Hematopoietic multipotent progenitor cell treated with erythropoietin and hydrocortisone succinate and interleukin-3 and kit ligand, for 4 days (in vitro differentiated cells): ENCODE measurements at places on chromosomes 4 and X.
A peak's percentile ranks its signal among the peaks of the same experiment; 100 is the strongest.

DNA sequence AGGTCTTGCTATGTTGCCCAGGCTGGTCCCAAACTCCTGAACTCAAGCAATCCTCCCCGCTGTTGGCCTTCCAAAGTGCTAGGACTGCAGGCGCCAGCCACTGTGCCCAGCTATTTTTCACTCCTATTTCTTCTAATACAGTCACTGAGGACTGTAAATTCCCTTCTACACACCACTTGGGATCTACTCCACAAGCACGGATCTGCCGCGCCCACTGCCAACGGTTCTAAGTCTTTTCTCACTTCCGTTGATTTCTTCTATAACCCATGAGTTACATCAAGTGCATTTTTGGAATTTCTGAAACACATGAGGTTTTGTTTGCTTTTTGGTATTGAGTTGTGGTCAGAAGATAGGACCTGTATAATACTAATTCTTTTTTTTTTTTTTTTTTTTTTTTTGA, 48.6 kb downstream of the FAM53A start:
- no peak for DNase-seq

DNA sequence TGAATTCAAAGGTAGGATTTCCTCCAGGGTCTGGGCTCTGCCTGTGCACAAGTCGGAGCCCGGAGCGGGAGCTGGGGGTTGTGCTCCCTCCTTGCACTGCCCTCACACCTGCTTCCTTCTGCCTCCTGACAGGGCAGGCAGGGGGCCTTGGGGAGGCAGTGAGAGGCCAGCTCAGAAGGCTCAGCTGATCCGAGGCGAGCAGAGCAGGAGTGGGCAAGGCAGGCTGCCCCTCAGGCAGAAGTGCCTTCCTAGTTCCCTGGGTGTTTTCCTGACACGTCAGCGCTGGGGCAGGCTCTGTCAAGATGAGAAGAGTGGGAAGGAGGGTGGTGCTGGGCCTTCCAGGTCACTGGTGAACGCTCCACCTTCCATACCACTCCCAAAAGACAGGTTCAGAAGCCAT, 5.5 kb upstream of the IRAK1 start:
- no peak for DNase-seq

DNA sequence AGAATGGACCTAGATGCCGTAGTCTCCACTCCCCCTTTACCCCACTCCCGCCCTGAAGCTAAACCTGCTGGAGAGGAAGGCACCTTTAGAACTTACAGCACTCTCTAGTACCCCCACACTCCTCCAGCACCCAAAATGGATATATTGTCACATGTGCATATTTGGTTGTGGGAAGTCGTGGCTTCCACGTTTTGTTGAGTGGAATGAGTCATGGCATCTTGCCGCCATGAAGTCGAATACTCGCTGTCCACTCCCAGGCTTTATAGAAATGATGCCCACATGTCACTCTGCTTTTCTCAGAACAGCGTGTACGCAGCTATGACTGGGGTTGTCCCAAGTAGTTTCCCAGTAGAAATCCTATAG, 545 bp downstream of the ABCE1 start:
- peak; percentile 76 for DNase-seq

DNA sequence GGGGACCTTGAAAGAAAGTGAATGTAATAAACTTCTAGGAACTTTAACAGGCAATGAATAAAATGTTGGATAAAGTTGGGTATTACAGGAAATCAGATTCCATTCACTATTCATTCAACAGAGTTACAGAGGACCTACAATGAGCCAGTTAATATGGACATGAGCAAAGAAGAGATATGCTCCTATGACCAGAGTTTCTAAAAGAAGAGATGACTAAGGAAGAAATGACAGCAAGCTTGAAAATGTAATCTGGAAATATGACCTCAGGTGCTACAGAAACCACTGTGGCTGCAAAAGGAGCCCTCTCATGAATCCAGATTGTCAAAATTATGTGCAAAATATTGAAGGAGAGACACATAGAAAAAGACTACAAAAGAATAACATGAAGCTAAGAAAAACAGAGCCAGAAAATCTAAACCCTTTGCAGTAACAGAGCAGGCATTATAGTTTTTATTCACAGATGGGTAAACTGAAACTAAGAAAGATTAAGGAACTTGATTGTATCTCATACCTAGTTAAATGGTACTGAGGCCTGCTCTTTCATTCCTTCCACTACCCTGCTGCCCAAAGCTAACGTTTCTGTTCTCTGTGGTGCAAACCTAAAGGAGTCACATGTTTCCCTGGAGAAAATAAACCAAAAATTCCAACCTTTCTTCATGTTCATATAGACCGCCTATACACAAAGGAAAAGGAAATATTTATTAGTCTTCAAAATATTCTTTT, 378.3 kb downstream of the GBA3 start:
- no peak for DNase-seq

DNA sequence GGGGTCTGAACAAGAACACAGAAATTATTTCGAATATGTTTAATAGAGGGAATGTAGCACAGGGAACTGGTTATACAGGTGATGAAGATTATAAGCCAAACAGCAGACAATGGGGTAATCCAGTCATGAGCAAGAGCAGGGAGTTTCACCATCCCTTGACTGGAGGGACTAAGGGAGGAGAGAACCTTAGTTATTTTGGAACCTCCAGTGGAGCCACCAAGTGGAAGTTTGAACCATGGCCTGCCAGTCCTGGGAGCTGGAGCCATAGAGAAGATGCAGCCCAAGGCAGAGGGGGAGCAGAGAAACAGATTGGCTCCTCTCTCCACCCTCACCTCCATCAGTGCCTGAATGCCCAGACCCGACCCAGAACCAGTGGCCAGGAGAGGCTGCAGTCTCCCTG, 264.6 kb upstream of the RASGEF1B start:
- DNase-seq: no peak

DNA sequence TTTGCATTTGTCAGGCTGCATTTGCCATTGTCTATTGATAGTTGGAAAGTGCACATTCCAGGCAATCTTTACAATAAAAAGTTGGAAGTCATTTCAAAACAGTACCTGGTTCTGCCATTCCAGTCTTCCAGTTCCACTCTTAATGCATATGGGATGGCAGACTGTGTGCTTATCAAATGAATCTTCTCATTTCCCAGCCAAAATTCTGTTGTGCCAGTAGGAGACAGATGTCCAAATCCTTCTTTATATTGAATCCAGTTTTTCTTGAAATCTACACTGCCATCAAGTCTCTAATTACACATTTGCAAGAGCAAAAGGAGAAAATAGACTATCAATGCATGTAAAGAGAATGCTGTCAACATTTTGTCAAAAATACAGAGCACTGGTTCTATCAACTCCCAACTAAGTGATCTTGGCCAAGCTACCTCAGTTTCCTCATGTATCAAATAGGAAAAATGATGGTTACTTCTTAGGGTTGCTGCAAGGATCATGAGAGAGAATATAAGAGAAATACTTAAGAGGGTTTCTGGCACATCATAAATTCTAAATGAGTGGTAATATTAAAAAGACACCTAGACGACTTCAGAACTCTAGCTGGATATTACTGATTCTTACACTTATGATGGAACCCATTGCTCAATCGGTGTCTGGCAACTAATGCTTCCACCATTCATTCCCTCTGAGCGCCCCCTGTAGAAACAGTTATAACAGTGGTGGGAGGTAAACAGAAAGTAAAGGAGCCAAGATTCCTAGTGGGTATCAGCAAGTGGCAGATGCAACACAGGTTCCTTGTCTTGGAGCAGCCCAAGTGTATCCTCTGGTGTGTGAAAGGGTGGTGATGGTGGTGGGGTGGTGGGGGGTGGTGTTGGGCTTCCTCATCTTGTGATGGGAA, 3.8 kb downstream of the FGG start:
- DNase-seq: no peak

DNA sequence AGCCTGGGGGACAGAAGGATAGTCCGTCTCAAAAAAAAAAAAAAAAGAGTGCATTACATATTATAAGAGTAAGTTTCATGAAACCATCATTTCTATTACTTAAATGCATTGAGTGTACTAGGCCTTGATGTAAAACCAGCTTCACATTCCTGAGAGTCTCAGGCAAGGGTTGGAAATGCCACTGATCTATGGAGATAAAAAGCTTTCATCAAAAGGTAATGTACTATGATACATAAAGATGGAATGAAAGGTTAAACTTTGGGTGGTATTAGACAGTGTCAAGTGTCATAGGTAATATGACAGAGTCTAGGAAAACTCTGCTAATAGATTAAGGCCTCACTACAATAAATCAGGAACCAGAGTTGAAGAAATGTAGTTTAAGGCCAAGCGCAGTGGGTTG, 7.4 kb downstream of the CFAP97 start:
- DNase-seq: no peak

DNA sequence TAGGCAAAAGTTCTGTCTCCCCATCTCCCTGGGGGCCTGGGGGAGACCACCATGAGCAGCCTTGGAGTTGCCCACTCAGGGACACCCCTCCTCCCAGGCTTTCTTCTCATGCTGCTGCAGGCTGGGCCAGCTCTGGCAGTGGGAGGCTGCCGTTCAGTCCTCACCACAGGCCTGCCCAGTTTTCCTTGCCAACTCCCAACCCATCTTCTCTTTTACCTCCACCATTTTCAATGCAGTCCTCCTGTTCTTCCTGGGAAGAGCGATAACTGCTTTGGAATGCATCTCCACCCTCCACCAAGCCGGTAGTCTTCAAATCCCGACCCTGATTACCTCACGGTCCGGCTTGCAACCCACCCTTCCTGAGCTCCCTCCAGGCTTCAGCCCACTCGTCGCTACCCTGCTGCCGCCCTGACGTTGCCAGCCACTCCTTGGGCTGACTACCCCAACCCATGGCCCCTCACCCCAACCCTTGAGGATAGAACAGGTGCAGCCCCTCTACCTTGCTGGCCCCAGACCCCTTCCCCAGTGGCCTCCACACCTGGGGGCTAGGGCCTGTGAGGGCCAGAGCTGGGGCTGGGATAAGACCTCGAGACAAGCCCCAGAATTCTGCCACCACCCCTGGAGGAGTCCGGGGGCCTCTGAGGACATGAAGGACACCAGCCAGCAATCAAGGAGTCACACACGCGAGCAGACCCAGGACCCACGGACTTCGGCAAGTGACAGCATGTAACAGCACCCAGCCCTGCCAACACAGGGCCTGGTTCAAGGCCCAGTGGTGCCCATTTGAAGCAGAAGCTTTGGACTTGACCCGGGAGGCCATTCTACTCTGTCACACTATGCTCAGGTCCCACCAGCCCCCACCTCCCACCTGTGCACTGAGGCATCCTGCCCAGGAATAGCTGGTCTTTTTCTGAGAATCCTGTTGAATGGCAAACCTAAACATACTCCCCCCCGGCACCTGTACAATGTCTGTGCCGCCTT, 9.2 kb downstream of the WDR1 start:
- no peak for DNase-seq

GRCh38 chr4:106629268-106629625, 260.7 kb upstream of the GIMD1 start:
- DNase-seq: no peak

GRCh38 chr4:40924096-40924792, 174.5 kb downstream of the NSUN7 start:
- peak; percentile 84 for DNase-seq

- no peak for DNase-seq
These were observed 59.0 kb upstream of the SOX3 start for GRCh38 chrX:140563893-140564292.

DNA sequence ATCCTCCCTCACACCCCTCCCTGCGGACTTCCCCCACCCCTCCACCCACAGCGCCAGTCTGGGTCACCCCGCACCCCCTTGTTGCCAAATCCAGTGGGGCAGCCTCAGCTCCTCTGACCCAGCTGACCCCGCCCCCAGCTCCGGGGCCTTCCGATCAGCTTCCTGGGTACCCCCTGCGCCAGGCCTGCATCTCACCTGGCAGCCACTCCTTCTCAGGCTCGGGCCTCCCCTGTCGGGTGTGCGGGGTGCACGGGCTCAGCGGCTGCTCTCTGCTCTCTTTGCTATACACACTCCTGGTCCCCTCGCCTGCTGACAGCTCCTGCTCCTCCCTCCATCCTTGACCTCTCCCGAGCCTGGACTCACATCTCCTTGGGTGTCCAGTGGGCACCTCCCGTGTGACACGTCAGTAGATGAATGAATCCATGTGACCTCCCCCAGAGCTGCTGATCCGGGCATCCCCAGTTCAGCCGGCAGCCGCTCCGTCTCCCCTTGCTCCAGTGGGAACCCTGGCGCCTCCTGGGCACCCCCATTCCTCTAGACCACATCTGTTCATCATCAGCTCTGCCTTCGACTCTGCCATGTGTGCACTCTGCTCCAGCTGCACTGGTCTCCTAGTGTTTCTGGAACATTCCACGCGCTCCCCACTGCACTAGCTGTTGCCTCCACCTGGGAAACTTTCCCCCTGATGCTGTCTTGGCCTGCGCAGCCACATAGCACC, 9.9 kb downstream of the CFAP99 start:
- DNase-seq: no peak

DNA sequence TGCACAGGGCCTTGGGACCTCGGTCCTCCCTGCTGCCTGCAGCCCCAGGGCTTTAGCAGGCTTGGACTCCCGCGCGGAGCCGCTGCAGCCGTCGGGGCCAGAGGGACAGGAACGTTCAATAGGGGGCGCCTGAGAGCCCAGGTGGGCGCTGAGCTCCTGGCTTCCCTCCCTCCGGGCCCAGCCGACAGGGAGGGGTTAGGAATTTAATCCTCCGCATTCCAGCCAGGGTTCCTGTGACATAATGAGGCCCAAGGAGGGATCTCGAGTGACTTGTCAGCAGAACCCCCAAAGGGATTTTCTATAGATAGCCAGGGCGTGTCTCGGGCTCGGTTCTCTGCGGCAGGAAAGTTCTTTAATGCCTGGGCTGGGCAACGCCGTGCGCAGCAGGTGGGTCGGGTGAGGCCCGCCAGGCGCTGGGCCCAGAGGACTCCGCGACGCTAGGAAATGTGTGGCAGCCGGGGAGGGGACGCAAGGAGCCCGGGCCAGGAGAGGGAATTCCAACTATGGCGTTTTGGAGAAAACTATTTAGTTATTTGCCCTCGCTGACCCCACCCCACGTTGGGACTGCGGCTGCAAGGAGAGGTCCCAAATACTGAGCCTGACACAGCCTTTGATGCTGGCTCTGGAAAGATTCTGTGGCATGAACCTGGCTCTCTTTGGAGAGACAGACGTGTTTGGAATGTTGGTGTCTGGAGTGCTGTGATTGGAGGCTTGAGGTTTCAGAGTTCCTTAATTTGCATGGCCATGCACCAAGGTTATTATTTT, 285.2 kb upstream of the GATB start:
- DNase-seq: peak; percentile 27

GRCh38 chr4:16607241-16608066, 291.0 kb downstream of the LDB2 start:
- no peak for DNase-seq

- no peak for DNase-seq
These were observed 27.4 kb downstream of the HSD17B11 start for GRCh38 chr4:87363552-87363951.

- no peak for DNase-seq
These were observed 39.8 kb upstream of the TMEM131L start for GRCh38 chr4:153426207-153426885.

GRCh38 chr4:34643476-34643875, 1600.8 kb downstream of the ARAP2 start:
- DNase-seq: no peak

GRCh38 chrX:104428231-104428630, 137.8 kb upstream of the IL1RAPL2 start:
- DNase-seq: no peak

DNA sequence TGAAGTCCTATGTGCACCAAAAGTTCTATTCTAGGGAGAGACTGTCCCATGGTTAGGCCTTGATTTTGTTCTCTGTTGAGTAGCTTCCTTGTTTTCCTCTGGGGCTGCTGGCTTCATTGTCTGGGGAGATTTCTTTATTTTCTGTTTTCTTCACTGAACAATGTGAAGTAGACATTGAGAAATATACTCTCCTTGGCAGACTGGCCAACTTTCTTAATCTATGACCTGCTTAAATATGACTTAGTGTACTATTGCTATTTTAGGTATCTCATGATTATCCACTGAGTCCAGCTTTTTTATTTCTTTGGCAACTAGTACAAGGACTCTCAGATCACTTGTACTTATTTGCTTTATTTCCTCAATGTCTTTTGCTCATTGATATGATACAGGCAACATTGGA, 1594.6 kb downstream of the ARAP2 start:
- no peak for DNase-seq
